Activated naive CD4-positive, alpha-beta T cell (primary cell): ENCODE measurements at places on chromosomes 2 and 18.

- no peak for DNase-seq
These were observed 39.6 kb downstream of the ZEB2 start for GRCh38 chr2:144480285-144480684.

DNA sequence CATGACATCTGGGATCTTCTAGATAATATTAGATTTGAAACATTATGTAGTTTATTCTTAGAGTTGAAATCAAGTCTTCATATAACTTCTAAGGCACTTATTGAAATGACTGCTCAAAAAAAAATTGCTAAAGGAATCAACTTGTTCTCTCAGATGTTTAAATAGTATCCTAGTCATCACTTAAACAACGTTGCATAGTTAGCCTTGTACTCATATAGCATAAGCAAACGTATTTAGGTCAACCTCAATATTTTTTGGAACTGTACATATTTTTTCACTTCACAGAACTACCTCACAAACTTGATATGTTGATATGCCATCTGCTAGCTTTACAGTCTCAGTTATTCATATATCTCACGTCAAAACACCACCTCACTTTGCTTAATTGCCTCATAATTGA, 47.1 kb upstream of the CREB1 start:
- DNase-seq: no peak

DNA sequence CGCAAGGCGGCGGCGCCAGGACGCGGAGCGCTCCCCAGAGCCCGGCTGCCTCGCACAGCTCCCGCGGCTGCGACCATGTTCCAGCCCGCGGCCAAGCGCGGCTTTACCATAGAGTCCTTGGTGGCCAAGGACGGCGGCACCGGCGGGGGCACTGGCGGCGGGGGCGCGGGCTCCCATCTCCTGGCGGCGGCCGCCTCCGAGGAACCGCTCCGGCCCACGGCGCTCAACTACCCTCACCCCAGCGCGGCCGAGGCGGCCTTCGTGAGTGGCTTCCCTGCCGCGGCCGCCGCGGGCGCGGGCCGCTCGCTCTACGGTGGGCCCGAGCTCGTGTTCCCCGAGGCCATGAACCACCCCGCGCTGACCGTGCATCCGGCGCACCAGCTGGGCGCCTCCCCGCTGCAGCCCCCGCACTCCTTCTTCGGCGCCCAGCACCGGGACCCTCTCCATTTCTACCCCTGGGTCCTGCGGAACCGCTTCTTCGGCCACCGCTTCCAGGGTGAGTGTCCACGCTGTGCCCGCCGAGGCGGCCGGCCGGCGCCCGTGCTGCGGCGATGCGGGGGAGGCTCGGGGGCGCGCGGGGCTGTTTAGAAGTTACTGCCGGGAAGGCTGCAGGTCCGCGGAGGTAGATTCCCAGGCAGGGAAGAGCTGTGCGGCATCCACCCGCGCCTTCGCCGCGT, 696 bp downstream of the EMX1 start:
- no peak for DNase-seq

GRCh38 chr18:59549503-59550173, 147.6 kb downstream of the CCBE1 start:
- DNase-seq: no peak

- DNase-seq: no peak
These were observed 44.8 kb downstream of the POLE4 start for GRCh38 chr2:75003276-75003675.

- DNase-seq: no peak
These were observed 88.9 kb upstream of the CYP26B1 start for GRCh38 chr2:72236445-72237067.

DNA sequence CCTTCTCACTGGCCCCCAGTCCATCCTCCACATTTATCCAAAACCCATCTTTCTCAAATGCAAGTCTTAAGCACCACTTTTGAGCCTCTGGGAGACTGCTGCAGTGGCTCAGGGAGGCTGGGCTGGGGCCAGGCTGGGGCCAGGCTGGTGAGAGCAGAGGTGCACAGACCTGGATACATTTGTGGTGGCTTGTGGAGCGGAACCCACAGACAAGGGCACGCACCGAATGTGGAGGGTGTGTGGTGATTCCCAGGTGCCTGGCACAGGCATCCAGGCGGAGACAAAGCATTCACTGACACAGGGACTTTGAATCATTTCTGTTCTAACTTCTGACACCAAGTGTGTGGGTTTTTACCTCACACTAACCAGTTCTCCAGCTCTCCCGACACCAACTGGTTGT, 42.2 kb upstream of the MGAT4A start:
- no peak for DNase-seq

- no peak for DNase-seq
These were observed 348.1 kb downstream of the CLIP4 start for GRCh38 chr2:29463181-29463900.

DNA sequence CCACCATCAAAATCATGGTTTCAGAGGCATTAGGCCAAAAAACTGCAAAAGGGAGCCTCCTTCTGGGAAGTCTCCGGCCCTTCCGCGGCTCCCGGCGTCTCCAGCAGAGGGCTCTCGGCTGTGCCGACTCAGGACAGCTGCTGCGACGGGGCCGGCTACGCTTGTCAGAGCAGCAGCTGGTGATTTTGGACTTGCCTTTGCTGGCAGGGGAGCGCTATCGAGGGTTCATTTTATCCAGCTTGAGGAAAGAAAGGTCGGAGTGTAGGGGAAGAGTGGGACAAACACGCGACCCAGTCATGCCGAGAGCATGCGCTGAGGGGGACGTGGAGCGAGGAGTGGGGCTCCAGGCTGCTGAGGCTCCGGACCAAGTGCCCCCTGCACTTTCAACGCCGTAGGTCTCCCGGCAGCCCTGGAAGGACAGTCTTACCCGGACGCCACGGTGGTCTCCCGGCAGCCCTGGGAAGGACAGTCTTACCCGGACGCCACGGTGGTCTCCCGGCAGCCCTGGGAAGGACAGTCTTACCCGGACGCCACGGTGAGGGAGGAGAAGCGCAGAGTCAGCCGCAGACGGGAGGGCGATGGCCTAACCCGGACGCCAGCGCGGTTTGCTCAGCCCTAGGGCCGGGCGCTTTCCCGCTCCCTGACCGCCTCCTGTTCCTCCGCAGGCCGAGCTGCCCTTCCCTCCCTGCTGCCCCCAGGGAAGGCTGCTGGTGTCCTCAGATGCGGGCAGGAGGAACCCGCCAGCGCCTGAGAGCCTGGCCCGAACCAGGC, 21.7 kb downstream of the DDX18 start:
- DNase-seq: peak; percentile 13

DNA sequence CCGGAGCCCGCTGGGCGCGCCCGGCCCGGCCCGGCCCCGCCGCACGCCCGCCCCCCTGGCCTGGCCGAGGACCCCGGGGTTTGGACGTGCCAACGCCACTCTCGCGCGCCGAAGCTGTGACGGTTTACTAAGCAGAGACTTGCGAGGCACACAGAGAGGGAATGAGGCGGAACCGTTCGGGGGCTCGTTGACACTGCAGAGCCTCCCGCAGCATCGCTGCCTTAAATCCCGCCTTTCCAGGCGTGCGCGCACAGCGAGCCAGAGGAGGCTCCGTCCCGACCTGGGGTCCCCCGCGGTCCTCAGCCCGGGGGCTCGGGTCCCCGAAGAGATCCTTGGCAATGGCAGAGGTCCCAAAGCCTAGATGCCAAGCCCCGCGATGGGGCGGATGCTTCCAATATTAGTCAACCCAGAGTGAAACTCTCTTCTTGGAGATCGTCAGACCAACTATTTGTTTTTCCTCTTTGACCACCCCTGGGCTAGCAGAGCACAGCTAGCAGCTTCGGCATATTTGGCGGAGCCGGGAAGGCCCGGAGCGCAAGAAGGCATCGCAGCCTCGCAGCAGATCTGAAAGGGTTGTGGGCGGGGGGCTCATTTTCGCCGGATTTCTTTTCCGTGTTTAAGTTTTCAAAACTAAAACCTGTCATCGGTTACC, at the start of gene ZNF385B:
TSS of gene ZNF385B (minus strand) at position 197 of the 652 bp plus-strand sequence.
- DNase-seq: no peak

GRCh38 chr18:59141294-59142068, 1.8 kb downstream of the SEC11C start:
- DNase-seq: no peak

DNA sequence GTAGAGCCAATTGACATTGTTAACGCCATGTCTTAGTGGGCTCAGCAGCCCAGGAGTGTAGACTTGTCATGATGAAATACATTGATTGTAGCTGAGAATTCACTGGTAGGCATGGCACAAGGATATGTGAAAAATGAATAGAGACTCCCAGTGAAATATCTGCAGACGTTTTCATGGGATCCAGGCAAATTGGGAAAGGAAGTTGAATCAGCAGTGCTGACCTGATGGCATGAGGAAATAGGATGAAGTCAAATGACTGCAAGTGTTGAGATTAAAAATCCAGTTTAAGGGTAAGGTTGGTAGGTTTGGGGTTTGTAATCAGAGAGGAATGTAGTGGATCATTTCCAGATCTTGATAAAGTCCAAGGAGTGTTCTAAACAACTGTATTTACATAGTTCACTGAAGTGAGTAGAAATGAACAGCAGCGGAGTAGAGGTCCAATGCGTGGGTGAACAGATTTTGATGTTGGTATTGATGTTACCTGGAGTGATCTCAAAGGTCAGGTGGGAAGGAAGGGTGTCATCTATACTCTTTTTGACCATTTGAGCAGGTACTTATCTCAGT, 24.6 kb downstream of the INSIG2 start:
- no peak for DNase-seq

DNA sequence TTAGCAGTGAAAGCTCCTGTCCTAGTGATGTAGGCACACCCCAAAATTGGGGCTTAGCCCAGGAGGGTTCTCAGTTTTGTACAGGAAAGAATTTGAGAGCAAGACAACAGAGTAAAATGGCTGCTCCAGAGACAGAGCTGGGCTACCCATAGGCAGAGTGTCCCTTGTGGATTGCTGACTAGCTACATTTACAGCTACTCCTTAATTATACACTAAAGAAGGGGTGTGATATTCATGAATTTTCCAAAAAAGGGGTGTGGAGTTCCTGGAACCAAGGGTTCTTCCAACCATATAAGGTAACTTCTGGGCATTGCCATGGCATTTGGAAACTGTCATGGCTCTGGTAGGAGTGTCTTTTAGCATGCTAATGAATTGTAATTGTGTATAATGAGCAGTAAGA, 52.8 kb downstream of the MOGAT1 start:
- DNase-seq: no peak

DNA sequence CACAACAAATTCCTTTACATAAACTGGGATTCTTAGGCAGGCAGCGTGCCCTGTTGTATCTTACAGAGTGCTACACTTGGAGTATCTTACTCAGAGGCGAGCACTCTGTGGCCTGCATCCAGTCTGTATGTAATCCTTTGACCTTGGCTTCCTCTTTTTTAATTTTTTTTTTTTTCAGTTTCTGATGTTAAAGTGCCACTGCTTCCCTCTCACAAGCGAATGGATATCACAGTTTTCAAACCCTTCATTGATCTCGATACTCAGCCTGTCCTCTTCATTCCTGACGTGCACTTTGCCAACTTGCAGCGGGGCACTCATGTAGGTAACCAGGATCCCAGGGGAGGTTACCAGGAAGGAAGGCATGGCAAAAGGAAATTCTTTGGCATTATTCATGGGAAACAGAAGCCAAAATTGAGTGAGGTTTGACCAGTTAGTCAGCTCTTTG, 40.4 kb downstream of the GRHL1 start:
- DNase-seq: no peak

DNA sequence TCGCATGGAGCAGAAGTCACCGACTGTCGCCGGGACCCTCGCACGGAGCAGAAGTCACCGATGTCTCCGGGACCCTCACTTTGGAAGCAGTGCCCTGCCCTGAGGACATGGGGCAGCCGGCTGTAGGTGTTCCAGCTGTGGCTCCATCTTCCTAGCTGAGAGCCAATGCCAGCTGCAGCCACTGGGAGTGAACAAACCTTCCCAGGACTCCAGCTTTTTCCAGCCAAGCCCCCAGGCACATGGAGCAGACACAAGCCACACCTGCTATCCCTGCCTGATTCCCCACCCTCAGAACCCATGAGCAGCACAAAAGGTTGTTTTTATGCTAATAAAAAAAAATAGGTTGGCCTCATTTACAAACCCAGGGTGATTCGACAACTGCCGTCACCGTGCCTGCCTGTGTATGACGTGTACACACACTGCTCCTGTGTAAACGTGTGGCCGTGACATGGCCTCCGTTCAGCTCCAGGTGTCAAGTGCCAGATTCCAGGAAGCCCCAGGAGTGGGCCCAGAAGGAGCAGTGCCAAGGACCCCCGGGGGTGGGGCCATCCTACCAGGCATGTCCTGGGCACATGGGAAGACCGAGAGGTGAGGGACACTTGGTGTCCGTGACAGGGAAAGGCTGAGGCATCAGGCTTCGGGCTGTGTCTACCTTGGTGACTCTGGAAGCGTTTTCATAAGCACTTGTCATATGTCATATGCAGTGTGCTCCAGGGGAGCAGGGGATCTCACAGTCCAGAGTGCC, 91.5 kb downstream of the EIPR1 start:
- DNase-seq: no peak
